COLO829 (cell line): ENCODE measurements at places on chromosomes 4 and X.

DNA sequence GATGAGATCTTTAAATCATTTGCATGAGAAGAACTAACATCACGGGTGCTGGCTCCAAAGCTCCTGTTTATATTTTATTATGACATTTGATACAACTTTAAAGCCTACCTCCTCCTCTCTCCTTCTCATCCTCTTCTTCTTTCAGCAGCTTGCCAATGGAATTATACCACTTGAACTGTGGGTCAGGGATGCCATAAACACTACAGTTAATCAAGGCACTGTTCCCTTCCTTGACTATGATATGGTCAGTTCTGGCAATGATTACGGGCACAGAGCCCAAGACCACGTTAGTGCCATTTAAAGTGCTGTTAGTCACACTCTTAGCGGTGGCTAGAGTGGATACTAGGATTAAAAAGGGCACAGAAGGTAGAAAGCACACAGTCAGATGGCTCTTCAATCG lies 20.7 kb downstream of the MFAP3L start:
- peak; percentile 64 for DNase-seq

DNA sequence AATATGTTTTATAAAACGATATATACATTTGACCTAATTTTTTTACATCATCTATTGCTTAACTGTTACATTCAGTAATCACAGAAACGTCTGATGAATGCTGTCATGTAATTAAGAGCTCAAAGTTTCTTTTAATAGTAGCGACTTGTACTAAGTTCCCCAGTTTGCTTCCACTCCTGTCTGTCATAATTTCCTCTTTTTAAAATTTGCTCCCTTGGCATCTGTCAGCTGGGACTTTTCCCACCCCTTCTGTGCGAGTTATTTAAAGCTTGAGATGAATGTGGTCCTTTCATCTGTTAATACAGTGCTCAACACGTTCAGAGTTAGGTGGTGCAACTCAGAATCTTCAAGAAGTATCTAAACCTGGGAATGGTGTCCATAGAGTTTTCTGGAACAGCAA lies 1.2 kb downstream of the RAP1GDS1 start:
- DNase-seq: no peak

DNA sequence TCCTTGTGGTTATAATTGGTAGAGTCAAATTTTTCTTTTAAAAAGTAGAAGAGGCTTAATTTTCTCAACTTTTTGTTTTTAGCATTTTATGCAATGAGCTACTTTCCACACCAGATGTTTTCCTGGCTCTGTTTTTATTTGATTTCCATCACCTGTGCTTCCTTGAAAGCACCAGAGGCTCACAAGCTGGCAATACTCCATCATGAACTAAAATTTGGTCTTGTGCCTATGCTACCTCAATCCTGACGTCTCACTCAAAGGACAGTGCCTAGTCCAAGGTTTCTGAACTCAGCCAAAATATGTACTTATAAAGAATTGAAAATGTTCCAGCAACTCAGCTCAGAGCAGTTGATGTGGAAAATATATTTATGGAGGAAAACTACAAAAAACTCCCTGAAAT lies 914.0 kb upstream of the PRKX start:
- no peak for DNase-seq

DNA sequence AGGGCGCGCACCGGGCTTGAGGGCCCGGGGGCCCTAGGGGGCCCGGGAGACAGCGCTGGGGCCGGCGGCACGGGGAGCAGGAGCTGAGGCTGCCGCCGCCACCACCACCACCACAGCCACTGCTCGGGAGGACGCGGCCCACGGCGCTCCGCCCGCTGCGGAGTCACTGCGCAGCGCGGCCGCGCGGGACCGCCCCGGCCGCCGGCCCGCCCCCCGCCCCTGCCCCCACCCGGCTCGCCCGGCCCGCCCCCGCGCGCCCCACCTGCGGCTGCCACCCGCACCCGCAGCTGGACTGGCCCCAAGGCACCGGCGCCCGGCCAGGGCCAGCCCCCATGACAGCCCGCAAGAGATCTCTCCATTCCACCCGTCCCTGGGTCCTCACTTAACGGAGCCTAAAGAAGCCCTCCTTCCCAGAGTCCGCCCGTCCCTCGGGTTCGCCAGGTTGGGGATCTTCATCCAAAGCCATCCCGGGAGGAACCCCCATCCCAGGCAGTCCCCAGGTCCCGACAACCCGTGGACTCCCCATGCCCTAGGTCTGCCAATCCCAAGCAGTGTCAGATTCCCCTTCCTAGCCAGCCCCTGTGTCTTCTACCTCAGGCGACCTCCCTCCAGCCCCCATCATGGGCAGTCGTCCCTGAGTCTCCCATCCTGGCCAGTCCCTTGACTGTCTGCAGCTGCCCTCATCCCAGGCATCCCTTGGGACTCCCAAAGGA lies 40.0 kb upstream of the IQSEC2 start:
- no peak for DNase-seq

GRCh38 chrX:103431316-103431715 lies 55.0 kb downstream of the BEX3 start:
- no peak for DNase-seq

DNA sequence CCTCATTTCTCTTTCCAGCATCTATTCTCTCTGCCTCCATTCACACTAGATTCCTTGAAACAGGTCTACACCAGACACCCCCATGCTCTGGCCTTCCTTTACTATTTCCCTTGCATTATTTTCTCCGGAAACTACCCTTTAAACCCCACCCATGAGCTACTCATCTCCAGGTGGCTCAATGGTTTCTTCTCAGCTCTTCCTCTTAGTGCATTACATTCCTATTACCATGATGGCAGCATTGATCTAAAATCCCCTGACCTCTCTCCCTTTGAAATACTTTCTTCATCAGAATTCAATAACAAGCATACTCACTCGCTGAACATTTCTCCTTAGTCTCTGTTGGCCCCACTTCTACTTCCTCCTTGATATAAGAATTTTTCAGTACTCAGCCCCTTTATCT lies 94.6 kb downstream of the SYNPO2 start:
- no peak for DNase-seq

DNA sequence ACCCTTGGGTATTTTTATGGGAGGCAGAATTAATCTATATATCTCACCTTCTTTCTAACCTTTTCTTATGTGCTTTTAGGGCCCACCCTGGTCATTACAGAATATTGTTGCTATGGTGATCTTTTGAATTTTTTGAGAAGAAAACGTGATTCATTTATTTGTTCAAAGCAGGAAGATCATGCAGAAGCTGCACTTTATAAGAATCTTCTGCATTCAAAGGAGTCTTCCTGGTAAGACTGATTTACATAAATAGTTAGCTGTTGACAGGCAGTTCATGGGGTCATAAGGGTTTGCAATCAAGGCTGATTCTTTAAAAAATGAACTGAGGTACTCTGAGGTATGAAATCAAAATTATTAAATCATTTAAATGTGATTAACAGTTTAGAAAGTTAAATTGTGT lies 71.5 kb downstream of the KIT start:
- no peak for DNase-seq

DNA sequence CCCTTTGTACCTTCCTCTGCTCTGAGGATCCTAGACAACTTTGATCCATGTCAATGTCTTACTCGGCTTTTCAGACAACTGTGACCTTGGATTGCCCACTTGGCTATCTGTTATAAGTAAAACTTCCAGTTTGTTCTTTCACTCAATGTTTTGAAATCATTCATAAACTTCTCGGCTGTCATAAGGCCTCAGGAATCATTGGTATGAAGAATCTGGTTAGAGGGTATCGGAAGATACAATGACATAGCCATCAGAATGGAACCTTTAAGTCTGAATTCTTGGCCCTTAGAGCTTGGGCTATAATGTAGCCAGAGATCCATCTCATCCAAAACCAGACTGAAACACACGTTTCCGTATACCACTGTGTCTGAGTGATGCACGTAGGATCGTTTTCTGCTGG lies 59.0 kb upstream of the WDR1 start:
- no peak for DNase-seq

DNA sequence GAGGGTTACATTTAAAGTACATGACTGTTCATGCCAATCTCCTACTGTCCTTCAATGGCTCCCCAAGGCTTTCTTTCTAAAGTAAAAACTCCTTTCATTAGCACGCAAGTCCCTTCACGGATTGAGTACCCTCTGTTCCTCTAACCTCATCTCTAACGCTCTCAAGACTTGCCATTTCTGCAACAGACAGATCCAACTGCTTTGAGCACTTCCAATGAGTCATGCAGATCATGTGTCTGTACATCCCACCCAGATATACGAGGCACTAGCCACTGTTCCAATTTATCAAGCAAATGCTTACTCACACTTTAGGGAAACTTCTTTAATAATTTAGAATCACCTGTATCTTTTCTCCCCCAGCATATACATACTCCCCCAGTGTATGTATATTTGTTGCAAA lies 332.5 kb upstream of the ZFP42 start:
- peak; percentile 22 for DNase-seq

- DNase-seq: no peak
Measured at GRCh38 chr4:146577111-146577510, 55.4 kb upstream of the SLC10A7 start.

- no peak for DNase-seq
Measured at GRCh38 chr4:10223782-10224181, 107.2 kb upstream of the WDR1 start.

- DNase-seq: no peak
Measured at GRCh38 chr4:105343146-105343931, 130.5 kb downstream of the PPA2 start.

- no peak for DNase-seq
Measured at GRCh38 chr4:145756244-145756643, 76.3 kb downstream of the C4orf51 start.

DNA sequence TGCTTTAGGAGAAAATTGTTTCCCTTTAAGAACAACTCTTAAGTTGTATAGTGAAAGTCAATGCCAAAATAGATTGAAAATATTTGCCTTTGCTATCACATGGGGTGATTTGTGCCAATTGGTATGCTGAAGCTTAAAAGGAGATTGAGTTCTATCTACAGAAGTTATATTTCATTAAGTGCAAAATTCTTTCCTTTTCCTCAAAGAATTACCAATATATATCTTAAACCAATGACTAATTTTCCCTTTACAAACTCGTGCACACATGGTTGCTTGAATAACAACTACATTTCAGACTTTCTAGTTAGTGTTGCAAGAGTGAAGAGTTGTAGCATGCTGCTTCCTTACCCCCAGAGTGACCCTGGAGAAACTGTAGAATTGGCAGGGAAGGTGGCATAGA lies 990.0 kb upstream of the PABPC4L start:
- DNase-seq: no peak

DNA sequence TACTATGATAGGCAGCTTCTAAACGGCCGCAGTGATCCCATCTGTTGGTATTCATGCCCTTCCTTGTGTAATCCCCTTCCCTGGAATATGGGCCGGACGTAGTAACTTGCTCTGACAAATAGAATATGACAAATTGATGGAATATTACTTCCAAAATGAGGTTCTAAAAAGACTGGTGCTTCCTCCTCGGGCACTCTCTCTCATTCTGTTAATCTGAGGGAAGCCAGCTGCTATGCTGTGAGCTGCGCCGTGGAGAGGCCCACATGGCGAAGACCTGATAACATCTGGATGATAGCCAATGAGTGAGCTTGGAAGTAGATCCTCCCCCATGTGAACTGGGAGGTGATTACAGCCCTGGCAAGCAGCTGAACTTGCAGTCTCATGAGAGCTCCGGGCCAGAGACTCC lies 27.2 kb upstream of the SLC25A4 start:
- peak; percentile 69 for DNase-seq

GRCh38 chr4:101019313-101019712 lies 328.0 kb downstream of the PPP3CA start:
- no peak for DNase-seq

- DNase-seq: no peak
Measured at GRCh38 chr4:155966731-155967395, 13.2 kb upstream of the CTSO start.

DNA sequence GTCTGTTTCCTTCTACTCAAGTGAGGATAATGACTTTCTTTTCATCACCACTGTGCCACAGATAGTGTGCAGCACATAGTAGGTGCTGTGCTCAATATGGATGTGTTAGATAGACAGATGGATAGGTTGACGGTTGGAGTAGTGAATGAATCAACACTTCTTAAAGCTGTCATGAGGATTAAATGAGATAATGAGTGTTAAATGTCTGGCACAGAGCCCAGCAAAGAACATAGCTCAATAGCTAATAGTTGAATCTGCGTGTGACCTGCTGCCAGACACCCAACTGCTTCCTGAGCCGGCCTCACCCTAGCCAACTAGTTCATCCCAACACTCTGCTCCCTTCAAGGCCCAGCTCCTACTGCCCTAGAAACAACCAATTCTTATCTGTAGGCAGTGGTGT lies 67.7 kb upstream of the PJA1 start:
- DNase-seq: no peak

DNA sequence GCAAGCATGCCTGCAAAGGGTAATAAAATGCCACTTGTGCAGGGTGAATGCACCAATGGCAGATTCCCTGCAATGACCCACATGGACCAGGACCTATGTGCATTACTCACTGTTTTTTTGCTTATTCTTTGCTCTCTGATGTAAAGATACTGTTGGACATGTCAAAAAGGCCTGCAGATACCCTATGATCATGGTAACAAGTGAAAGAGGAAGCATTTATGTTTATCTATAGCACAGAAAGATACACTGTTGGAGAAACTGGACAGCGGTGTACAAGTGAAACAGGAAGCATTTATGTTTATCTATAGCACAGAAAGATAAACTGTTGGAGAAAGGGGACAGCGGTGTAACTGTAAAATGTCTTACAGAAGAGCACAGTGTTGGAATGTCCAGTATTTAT lies 127.5 kb downstream of the PAPSS1 start:
- DNase-seq: no peak

DNA sequence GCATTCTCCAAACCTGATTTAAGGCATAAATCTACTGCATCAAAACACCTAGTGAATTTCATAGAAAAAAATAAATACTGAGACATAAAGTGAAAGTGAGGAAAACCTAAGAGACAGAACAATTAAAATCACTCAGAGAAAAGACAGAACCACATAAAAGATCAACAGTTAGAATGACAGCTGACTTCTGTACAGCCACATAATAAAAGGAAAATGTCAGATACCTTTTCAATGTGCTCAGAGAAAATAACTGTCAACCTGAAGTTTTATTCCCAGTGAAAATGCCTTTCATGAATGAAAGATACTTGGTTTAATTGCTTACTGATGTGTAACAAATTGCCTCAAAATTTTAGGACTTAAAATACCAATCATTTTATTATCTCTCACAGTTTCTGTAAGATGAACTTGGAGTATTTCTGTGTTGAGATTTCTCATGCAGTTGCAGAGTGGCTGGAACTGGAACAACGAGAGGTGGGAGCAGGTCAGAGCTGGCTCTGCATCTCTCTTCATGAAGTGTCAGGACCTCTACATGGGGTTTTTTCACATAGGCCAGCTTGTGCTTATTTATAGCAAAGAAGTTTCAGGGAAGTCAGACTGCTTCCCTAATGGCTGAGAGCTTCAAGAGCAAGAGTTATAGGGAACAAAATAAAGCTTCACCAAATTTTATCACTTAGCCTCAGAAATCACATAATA lies 11.9 kb upstream of the POF1B start:
- DNase-seq: no peak

GRCh38 chrX:9581771-9582385 lies 117.0 kb downstream of the TBL1X start:
- DNase-seq: no peak

GRCh38 chrX:154661899-154662298 lies 8.5 kb upstream of the CTAG2 start:
- no peak for DNase-seq

GRCh38 chrX:54633641-54634040 lies 103.6 kb downstream of the GNL3L start:
- no peak for DNase-seq

- DNase-seq: no peak
Measured at GRCh38 chr4:79397951-79398350, 10.1 kb downstream of the GK2 start.

GRCh38 chr4:75514949-75515612 lies 808 bp downstream of the THAP6 start:
- no peak for DNase-seq

GRCh38 chrX:145464650-145465049 lies 217.3 kb downstream of the SPANXN1 start:
- DNase-seq: no peak
